ENCODE measurements at places on chromosomes 3 and 15. TPM values are rescaled to one million over a fixed set of nuclear protein-coding genes. Genes with fewer than 3 reads are reported as not detected.

DNA sequence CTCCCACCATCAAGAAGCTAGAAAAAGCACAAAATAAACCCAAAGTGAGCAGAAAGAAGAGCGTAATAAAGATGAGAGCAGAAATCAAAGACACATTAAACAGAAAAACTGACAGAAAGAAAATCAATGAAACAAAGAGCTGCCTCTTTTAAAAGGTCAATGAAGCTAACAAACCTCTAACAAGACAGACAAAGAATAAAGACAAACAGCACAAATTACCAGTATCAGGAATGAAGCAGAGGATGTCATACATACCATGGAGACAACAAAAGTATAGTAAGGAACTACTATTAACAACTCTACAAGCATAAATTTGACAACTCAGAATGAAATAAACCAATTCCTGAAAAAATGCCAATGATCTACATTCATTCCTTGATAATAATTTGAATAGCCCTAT lies 15.0 kb downstream of the C3orf70 start:
- no peak overlapping the region for H3K27ac ChIP-seq
- no peaks in the 10 kb centered on the region for H3K36me3 ChIP-seq
- no peaks in the 10 kb centered on the region for H3K4me1 ChIP-seq
- no peaks in the 10 kb centered on the region for H3K27me3 ChIP-seq

MRPL3 gene
- 50.0 TPM for polyA plus RNA-seq

CACNA2D3 gene
- polyA plus RNA-seq = 13.7 TPM

GRCh38 chr3:61184956-61185355 lies 66.3 kb downstream of the FHIT start:
- no peaks in the 10 kb centered on the region for H3K27me3 ChIP-seq
- H3K4me3 ChIP-seq = no peak overlapping the region
- no peak for DNase-seq
- H3K27ac ChIP-seq = no peak overlapping the region
- peaks cover 9% of the 10 kb centered on the region for H3K4me1 ChIP-seq
- no peaks in the 10 kb centered on the region for H3K36me3 ChIP-seq

ARNT2 gene
- 2.2 TPM for polyA plus RNA-seq

All from adrenal gland (tissue), 19 donors.